ENCODE measurements at places on chromosomes 2 and 18.

DNA sequence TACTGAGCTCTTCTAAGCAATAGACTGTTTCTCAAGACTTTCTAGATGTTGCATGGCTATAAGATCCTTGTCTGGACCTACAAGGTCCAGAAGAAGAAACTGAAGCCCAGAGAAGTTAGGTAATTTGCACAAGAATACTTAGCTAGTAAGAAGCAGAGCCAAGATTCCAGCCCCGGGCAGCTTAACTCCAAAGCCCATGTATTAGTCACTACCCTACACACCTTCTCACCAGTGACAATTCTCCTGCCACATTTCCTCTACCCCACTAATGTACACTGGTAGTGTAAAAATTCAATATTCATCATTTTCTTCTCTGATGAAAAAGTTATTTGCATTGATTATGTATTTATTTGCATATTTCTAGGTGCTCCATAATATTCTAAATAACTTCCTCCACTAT lies 95.5 kb upstream of the CREB1 start:
- no peak for DNase-seq

DNA sequence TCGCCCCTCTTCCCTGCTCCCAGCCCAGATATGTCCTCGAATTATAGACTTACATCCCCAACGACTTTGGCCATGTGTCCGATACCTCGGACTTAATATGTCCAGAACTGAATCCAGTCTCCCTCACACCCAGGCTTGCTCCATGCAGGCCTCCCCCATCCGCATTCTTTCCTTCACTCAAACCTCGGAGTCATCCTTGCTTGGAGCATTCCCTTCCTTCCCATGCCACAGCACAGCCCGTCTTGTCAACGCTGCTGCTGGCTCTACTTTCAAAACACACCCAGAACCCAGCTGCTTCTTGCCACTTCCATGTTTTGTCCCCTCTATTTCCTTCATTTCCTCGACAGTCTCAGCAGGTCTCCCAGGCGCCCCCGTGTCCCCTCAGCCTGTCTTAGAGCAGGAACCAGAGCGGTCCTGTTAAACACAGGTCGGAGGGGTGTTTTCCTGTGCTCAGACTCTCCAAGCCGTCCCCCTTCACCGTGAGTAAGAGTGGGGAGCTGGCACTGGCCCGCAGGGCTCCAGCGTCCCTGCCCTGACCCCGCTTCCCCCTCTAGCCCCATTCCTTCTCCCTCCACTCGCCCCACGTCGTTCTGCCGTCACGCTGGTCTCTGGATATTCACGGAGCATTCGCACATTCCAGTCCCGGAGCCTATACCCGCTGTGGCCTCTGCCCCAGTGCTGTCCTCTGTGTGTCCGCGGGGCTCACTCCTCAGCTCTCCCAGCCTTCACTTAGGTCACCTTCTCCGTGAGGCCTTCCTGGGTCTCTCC lies 54.4 kb downstream of the VAPA start:
- DNase-seq: no peak

- DNase-seq: no peak
These were observed 94.1 kb downstream of the KLHL29 start for GRCh38 chr2:23478933-23479683.

DNA sequence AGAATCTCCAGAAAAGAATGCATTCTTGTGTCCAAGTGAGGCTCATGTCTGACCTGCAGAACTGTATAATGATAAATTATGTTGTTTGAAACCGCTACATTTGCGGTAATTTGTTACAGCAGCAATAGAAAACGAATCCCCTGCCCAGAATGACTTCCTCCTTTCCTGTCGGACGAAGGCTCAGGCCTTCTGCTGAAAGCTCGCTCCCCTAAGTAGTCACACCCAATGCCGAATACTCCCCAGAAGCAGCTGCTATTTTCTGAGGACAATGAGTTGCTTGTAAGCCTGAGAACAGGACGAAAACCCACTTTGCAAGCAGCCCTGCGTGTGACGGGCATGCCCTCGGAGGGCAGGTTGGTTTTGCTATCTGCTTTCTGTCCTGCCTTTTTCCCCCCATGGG lies 27.7 kb upstream of the PTPN4 start:
- DNase-seq: peak; percentile 55

- DNase-seq: no peak
These were observed 135.2 kb upstream of the RNF152 start for GRCh38 chr18:62027914-62028520.

DNA sequence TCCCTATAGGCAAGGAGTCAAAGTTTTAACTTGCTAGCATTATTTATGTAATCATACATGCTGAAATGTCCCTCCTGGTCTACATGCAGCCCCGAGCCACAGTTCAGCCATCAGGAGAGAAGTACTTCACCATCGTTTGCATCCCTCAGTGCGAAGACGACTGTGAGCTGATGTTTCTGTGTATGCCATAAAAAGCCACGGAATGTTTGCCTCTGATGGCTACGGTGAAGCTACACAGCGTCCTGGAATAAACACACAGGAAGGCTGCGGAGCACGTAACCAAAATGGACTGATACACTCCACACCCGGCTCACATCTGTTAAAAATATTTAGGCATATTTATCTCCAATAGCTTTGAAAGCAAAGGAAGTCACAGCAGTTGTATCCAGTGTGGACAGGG lies 4.3 kb upstream of the SALL3 start:
- no peak for DNase-seq

DNA sequence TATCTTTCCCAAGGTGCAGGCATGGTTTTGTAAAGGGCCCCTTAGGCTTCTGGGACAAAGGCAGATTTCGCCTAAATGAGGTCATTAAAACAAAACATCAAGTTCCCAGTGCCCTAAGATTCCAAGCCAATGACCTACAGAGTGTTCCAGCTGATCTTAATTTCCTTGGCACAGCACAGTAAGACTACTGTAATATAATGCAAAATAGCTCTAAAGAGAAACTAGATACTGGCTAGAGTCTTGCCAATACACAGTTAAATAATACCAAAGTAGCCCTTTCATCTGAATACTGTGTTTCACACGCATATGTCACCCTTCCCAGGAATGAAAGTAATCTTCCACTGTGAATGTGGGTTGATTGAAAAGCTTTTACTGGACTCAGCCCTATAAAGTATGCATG lies 14.7 kb downstream of the GRB14 start:
- no peak for DNase-seq

DNA sequence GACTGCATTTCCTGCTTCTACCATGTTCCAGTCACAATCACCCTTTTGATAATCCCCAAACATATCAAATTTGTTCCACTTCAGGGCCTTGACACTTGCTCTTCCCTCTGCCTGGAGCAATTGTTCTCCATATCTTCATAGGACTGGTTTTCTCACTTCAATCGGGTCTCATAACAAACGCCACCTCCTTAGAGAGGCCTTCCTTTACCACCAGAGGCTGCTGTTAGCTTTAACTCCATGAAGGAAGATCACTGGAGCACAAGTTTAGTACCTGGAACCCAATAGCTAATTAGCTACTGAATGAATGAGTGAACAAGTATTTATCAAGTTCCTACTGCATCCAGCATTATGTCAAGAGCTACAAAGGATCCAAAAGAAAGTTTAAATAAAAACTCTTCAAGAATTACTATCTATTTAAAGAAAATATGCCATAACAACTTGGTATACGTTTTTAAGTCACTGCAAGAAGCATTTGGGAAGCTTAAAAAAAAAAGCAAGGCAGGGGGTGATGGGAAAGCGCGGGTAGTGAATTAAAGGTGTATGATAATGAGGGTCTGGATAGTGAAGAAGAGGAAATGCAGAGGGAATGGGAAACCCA lies 58.8 kb downstream of the BAZ2B start:
- DNase-seq: peak; percentile 65

DNA sequence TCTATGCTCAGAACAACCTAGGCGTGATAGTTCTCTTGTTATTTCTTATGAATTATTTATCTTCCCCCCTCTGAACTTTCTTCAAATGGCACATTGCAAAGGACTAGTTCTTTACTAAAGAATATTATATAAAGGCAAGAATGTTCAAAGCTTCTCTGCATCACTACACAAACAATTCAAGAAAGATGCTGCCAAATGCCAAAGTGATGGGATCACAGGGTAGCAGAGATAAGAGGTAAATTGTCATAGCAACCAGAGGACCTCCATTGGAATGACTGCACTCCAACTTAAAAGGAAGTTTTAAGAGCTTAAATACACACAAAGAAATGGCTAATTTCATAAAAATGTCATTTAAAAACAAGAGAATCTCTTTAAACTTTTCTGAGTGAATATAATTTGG lies 72.8 kb downstream of the AQP4 start:
- no peak for DNase-seq

DNA sequence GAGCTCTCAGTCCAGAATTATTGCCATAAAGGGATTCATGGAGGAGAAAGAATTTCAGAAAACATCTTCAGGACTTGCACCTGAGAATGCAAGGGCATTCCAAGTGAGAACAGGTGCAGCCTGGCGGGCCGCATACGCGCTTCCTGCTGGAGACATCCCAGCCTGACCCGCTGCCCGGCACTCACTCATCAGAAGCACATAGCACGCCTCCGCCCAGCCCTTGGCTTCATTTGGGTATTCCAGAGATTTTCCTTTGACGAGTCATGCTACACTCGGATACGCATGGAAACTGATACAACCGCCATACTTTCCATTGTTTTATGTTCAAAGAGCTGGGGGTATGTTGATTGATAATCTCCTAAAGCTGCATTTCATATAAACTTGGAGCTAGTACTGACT lies 228.0 kb upstream of the ID2 start:
- DNase-seq: no peak

Measured in hematopoietic multipotent progenitor cell treated with erythropoietin and hydrocortisone succinate and interleukin-3 and kit ligand, for 4 days (in vitro differentiated cells).